ENCODE measurements at places on chromosomes 4 and X. TPM values are rescaled to one million over a fixed set of nuclear protein-coding genes. Genes with fewer than 3 reads are reported as not detected.

NPY5R gene
- not detected for total RNA-seq

ALB gene
- total RNA-seq: 196 TPM

DNA sequence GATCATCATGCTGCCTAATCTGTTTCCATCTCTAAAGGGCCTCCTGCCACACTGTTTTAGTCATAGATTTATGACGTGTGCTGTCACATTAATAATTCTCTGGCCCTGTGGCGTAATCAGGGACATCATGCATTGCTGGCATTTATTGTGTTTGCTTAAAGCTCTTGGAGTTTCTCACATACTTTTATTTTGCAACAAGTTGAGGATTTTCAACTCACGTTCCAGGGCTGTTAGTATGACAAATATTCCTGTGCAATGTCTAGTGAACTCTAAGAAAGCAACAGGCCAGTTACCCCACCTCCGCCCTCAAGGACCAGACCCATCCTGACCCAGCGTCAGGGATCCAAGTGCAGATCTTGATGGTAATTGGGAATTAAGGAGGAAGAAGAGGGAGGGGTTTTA lies 7.8 kb upstream of the PIGA start:
- peaks cover 24% of the 10 kb centered on the region for H3K27me3 ChIP-seq
- no peak overlapping the region for H3K4me3 ChIP-seq
- peak overlapping the region; percentile 30 for H3K27ac ChIP-seq
- no peaks in the 10 kb centered on the region for H3K36me3 ChIP-seq

LARP7 gene
- 43.5 TPM for total RNA-seq

DNA sequence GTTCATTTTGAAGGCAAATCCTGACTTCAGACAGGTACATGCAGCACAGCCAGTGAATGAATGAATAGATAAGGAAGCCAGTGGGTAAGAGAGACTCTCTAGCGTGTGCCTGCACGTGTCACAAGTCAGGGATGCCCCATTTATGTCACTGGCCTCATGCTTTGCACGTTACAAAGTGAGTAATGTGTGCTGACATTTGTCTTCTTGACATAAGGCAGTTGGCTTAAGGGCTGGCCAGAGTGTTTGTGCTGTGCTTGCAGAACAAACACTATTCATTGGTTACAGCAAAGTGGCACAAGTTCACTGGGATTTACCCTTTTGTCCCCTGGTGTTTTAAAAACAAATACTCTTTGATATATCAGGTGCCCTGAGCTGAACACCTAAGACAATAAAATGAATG lies 55.9 kb downstream of the CRMP1 start:
- DNase-seq: no peak
- peaks cover 22% of the 10 kb centered on the region for H3K27me3 ChIP-seq
- H3K4me3 ChIP-seq: no peak overlapping the region
- H3K4me1 ChIP-seq: peaks cover 3% of the 10 kb centered on the region
- peaks cover 19% of the 10 kb centered on the region for H3K36me3 ChIP-seq

DNA sequence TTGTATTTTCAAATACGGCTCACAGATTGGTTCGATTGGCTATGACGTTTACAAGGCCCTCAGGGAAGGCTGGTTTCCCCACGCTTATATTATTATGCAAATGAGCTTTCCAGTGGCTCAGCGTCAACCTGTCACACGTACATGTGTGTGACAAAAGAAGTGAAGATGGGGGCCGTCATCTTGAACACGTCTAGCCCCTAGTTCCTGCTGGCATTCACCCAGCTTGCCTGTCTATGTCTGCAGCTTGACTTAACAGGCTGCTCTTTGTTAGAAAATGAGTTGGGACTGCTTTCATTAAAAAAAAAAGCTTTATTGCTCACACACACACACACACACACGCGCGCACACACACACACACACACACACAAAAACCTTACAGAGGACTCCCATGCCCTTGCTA lies 283.6 kb upstream of the CTSO start:
- peaks cover 4% of the 10 kb centered on the region for H3K36me3 ChIP-seq
- H3K27ac ChIP-seq: no peak overlapping the region
- no peaks in the 10 kb centered on the region for H3K27me3 ChIP-seq

DNA sequence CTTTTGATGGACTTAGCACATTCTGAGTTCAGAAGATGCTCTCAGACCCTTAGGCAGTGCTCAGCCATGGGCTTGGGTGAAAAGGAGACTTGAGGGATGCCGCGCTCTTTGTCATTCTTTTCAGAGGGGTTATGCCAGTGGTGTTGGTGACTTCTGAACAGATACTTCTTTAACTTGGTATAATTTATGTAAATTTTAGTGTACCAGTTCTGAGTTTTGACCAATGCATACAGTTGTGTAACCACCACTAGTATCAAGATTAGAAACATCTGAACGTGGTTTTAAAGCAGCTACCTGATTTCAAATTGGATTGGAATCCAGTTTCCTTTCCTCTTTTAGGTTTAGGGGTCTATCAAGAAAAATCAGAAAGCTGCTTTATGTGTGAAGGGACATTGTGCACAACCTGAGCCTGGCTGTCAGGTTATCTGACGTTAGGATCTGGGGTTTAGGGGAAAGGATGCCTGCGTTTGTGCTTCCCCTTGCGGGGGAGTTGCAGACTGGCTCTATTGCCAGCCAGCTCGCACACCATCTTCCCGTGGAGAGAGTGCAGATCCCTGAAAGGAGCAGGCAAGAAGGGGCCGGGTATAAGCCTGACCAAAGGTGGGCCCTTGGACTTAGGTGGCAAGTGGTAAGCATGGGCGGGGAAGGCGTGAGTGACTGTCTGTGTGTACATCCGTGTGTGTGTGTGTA lies 19.0 kb downstream of the SMS start:
- H3K27ac ChIP-seq: peak overlapping the region; percentile 54
- no peaks in the 10 kb centered on the region for H3K27me3 ChIP-seq
- H3K4me1 ChIP-seq: peaks cover 43% of the 10 kb centered on the region
- H3K4me3 ChIP-seq: no peak overlapping the region

BEND4 gene
- 0.14 TPM for total RNA-seq

DNAAF6 gene
- total RNA-seq: not detected

GRCh38 chr4:4268776-4269175 lies 20.8 kb upstream of the TMEM128 start:
- H3K27ac ChIP-seq: no peak overlapping the region
- peaks cover 4% of the 10 kb centered on the region for H3K36me3 ChIP-seq
- H3K27me3 ChIP-seq: no peaks in the 10 kb centered on the region
- DNase-seq: no peak
- H3K4me1 ChIP-seq: no peaks in the 10 kb centered on the region

GRCh38 chrX:36583674-36584073 lies 424.5 kb upstream of the FAM47C start:
- H3K27me3 ChIP-seq: no peaks in the 10 kb centered on the region
- H3K4me3 ChIP-seq: no peak overlapping the region
- no peak for DNase-seq
- no peak overlapping the region for H3K27ac ChIP-seq
- H3K36me3 ChIP-seq: no peaks in the 10 kb centered on the region

DNA sequence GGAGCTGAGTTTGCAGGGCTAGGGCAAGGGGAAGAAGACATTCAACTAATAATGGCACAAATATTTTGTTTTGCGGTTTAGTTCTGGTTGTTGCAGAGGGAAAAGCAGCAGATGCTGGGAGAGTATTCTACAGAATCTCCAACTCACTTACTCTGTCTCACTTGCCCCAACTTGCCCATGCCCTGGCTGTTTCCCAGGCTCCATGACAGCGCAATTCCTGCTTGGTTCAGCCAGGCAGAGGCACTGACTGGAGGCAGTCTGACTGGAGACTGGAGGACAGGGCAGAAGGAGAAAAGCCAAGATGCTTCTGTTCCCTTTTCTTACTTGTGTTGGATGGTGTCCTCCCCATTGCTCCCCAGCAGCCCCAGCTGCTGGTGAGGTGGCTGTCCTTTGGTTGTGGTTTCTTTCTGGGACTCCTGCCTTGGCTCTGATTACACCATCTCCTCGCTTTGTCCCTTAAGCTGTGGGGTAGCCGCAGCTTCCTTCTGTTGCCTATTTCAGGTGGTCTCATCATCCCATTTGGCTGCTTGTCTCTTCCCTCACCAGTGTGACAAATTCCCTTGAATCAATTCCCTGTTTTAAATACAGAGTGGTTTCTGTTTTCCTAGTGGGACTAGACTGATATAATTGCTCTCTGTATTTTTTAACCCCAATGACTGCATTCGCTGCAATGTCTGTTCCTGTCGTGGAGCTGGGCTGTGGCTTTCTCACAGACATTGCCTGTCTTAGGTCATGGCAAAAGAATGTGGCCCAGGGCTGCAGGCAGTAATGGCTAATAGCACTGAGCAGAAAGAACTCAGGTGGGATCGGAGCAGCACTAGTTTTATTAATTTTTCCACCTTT lies 24.2 kb upstream of the RASL11B start:
- no peak for DNase-seq
- peaks cover 33% of the 10 kb centered on the region for H3K4me1 ChIP-seq
- H3K36me3 ChIP-seq: no peaks in the 10 kb centered on the region
- peak overlapping the region; percentile 42 for H3K4me3 ChIP-seq
- H3K27me3 ChIP-seq: peaks cover 3% of the 10 kb centered on the region
- peak overlapping the region; percentile 81 for H3K27ac ChIP-seq

GRCh38 chrX:149462849-149463248 lies 42.3 kb downstream of the IDS start:
- peaks cover 3% of the 10 kb centered on the region for H3K36me3 ChIP-seq
- H3K4me3 ChIP-seq: no peak overlapping the region
- H3K4me1 ChIP-seq: no peaks in the 10 kb centered on the region

DNA sequence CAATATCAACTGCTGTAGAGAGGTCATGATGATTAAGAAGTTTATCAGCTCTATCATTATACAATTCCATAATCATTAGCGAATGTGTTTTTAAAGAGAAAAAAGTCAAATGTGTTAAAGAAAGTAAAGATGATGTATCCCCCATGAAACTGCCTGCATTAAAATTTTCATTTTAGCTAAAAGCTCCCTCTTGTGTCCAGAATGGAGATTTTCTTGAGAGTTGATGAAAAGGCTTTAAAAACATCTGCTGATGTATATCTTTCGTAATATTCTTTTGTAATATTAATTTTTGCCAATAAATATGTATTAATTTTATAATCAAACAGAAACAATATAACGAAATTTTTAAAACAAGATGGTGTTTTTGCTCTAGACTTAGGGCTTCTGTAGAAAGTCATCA lies 52.1 kb upstream of the LHFPL1 start:
- DNase-seq: no peak
- no peak overlapping the region for H3K4me3 ChIP-seq
- H3K27ac ChIP-seq: no peak overlapping the region
- peaks cover 26% of the 10 kb centered on the region for H3K4me1 ChIP-seq

DNA sequence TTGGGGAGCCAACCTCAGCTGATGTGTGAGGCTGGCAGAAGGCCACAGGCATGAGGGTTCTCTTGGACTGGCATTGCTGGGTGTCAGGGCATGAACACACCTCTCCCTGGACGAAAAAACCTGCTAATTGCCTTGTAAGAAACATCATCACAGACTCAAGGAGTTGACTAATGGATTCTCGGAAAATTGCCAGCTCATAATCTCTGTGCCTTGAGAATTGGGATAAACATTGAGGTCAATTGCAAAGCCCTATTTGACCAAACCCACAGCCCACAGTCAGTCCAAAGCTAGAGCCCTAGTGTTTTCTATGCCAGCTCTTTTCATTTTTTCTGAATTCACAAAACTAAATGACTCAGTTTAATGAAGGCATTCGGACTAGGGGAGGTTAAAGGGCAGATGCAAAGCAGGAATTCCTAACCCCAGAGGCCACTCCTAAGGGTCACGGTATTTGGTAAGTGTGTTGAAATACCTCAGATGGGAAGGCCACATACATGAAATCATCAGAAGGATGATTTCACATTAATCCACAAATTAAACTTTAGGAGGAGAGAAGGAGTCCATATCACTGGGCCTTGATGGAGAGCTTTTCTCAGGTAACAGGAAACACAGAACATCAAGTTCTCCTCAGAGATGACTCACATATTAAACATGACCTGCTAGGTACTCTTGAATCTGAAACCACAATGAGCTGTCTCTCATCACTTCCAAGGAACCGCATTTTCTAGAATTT lies 39.0 kb upstream of the RASL11B start:
- no peaks in the 10 kb centered on the region for H3K36me3 ChIP-seq
- no peak for DNase-seq
- H3K4me1 ChIP-seq: peaks cover 19% of the 10 kb centered on the region
- H3K27ac ChIP-seq: no peak overlapping the region

- no peak overlapping the region for H3K27ac ChIP-seq
- H3K36me3 ChIP-seq: peaks cover 14% of the 10 kb centered on the region
- DNase-seq: no peak
- H3K4me3 ChIP-seq: no peak overlapping the region
Observed at GRCh38 chrX:56793112-56793430, 64.0 kb downstream of the NBDY start.

MSANTD1 gene
- 1.4 TPM for total RNA-seq

- H3K4me1 ChIP-seq: peaks cover 9% of the 10 kb centered on the region
- no peak for DNase-seq
- H3K27ac ChIP-seq: no peak overlapping the region
- peak overlapping the region; percentile 98 for H3K4me3 ChIP-seq
- H3K36me3 ChIP-seq: no peaks in the 10 kb centered on the region
Observed at GRCh38 chrX:63755892-63756291, 29.1 kb downstream of the ARHGEF9 start.

- no peak overlapping the region for H3K4me3 ChIP-seq
- no peak for DNase-seq
- no peaks in the 10 kb centered on the region for H3K4me1 ChIP-seq
- no peaks in the 10 kb centered on the region for H3K27me3 ChIP-seq
Observed at GRCh38 chrX:65932173-65933084, 107.5 kb downstream of the VSIG4 start.
